CD4-positive, alpha-beta T cell treated with Interleukin-4 for 1 hour (primary cell): ENCODE measurements at places on chromosomes 12 and 14.

GRCh38 chr12:99917711-99918402 is 66.9 kb downstream of the ANKS1B start:
- DNase-seq = no peak

DNA sequence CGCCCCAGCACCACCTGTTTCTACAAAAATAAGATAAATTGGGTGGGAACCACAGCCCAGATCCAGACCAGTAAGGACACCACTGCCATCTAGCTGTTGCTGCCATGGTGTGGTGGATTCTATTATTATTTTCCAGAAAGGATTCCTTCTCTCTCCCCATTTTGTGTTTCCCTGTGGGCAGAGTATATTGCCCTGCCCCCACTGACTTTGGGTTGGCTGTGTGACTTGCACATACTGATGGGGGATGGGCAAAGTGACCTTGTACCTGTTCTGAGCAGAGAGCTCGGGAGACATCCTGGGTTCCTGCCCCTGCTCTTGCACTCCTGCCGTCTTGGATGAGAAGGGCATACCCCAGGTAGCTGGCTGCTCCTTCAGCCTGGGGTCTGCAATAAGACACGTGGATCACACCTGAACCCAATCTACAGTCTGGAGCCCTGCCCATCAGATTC is 24.3 kb downstream of the MOAP1 start:
- no peak for DNase-seq

- DNase-seq = no peak
These were observed 77.3 kb downstream of the DRAM1 start for GRCh38 chr12:101954676-101955075.

- DNase-seq = no peak
These were observed 23.6 kb downstream of the ZBTB42 start for GRCh38 chr14:104824353-104824997.

- DNase-seq = no peak
These were observed 101.0 kb upstream of the FLRT2 start for GRCh38 chr14:85428926-85429325.
